ENCODE measurements at places on chromosomes 6 and 20.

DNA sequence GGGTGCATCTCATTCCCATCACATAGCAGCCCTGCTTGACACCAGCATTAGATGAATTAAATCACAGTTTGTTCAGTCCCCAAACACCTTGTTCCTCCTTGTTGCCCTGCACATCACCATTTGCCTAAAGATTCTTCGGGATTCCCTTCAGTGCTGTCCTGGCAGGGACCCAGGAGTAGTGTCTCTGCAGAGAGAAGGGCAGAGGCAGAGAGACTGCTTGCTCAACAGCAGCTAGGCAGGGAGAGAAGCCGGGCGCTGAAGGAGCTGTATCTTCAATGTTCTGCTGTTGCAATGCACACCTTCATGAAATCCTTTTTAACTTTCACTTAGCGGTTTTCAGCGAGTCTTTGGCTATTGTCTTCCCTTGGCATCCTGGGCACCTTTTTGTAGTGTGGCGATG, 362.9 kb downstream of the FARS2 start:
- no peak for DNase-seq

DNA sequence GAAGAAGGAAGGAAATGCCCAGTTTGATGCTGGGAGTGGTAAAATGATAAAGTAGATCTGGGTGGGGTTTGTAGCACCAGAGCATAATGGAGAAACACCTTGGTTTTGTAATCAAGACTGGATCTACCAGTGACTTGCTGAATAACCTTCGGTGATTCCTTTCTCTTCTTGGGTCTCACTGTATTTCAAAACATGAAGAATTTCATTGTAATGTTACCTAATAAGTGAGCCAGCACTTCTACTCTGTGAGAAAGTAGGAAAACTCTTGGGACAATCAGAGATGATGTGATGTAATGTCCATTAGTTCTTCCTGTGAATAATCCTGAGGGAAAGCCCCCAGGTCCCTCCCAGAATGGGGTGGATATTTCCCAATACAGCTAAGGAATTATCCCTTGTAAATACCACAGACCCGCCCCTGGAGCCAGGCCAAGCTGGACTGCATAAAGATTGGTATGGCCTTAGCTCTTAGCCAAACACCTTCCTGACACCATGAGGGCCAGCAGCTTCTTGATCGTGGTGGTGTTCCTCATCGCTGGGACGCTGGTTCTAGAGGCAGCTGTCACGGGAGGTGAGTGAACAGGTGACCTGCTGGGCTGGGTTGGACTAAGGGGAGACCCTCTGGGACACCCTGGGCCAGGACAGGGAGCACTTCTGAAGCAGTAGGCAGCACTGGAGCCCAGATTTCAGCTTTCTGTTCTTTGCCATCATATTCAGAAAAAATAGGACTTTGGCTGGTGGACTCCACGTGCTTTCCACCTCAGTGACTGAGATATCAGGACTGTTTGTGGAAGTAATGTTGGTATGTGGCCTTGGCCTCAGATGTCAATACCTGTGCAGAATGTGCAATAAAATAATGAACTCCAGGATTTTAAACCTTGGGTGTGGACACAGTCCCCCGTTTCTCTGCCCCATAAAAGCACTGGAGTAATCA, at the start of gene PI3:
TSS of gene PI3 (plus strand) at position 469 of the 931 bp plus-strand sequence. CDS start at position 490, 21 bp downstream.
- DNase-seq, result peak; percentile 46

DNA sequence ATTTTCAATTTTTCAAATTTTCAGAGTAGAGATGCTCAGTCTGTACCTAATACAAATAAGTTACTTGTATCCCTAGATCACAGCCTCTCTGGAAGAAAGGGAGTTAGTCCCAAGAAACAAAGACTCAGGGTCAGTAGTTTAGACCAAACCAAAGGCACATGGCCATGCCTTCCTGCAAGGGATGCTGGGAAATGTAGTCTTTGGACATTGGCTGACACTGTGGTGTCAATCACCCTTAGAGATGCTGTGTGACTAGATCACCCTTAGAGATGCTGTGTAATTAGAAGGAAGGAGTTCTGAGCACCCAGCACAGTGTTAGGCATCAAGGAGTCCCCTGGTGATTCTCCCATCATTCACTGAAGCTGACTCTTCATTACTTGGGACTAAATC, 202.1 kb downstream of the NFATC2 start:
- DNase-seq, result no peak

- peak; percentile 84 for DNase-seq
These were observed 917 bp upstream of the TEAD3 start for GRCh38 chr6:35497571-35498421.

GRCh38 chr6:132513831-132514545, 1.1 kb upstream of the STX7 start:
- DNase-seq, result no peak

DNA sequence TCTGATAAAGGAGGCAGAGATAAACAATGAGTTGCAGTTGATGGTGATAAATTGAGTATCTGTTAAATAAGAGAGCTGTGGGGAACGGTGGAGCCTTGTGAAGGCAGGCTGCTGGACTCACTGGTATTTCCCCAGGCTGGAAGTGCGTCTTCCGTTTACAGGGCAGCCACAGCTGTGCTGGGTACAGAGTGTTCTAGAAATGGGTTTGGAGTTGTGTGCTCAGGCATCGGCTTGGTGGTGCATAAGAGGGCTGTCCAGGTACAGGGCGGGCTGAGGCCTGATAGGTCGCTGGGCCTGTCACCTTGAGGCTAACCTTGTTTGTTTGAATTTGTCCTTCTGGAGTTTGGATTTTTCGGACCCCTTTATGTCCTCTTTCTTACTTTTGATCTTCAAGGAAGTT, 39.3 kb downstream of the ARID1B start:
- DNase-seq, result no peak

DNA sequence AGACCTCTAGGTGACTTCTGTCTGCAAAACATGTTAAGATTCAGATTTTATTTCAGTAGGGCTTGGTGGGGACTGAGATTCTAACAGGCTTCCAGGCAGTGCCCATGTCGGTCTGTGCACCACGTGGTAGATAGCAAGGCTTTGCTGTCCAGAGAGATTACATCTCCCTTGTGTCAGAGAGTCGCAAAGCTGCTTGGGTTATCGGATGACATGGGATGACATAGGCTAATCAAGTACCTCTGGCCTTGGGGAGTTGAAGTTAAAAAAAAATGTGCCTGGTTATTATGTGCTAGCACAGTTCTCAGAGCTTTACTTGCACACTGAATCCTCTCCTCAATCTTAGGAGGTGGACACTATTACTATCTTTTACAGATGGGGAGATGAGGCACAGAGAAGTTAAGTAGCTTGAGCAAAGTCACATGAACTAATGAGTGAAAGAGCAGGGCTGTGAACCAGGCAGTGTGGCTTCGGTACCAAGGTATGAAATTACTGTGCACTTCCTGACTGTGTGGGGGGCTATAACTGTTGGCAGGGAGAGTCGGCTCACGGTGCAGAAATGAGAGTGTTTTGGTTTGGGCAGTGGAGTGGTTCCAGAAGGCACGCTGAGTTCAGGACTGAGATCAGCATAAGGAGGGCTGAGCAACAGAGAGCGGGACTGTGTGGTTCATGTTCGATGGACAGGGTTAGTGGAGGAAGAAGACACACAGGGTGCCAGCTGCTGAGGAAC, 41.1 kb downstream of the FARS2 start:
- DNase-seq, result no peak

All from RPMI7951 (cell line).